NCI-H510A treated with DMSO at 0.1 percent for 48 hours (cell line): ENCODE measurements at places on chromosomes 5 and 9.
A peak's percentile ranks its signal among the peaks of the same experiment; 100 is the strongest.

DNA sequence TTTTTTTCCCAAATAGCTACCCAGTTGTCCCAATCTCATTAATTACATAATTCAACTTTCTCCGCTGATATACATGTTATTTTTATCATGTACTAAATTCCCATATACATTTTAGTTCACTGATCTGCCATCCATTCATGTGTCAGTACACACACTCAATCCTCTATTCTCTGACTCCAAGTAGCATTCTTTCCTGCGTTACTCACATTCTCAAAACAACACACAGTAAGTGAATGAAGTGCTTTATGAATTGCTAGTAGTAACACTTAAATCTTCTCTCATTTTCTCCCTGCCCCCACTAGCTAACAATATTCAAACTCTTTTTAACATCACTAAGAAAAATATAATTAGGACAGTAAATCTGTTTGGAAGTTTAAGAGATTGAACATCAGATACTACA is 8.9 kb downstream of the ZNF366 start:
- DNase-seq, result no peak

DNA sequence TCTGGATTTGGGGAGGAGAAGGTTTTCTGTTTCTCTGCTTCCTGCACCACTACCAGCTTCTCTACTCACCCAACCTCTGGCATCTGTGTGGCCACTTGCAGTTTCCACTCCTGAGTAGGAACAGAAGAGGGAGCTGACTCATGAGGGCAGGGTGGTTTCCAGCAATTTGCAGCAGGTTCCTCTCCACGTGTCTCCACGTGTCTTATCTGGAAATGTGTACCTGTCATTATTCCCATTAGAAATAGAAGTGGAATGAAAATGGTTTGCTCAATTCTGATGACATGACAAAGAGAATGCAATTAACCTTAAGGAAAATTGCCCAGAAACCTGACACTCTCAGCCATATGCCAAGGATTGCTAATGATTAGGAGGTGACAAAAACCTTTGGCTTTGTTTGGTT is 33.0 kb downstream of the EGFLAM start:
- DNase-seq, result no peak

DNA sequence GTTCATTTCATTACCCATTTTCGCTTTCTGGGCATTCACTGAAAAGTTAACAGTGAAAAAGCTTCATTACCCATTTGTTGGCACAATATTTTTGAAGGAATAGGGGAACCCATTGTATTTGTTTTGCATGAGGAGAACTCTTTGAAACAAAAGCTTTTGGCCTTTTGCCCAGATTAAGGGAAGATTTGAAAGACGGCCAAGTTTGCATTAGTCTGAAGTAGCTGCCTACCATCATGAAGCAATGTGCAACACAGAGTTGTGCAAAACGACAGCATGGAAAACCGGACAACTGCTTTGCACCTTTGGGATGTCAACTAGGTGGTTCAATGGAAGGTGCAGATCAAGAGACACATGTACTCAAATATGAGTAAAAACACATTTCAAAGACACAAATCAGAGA is 84.9 kb downstream of the TRPM3 start:
- peak; percentile 40 for DNase-seq

GRCh38 chr9:131651599-131651998 is 88.3 kb downstream of the RAPGEF1 start:
- no peak for DNase-seq

DNA sequence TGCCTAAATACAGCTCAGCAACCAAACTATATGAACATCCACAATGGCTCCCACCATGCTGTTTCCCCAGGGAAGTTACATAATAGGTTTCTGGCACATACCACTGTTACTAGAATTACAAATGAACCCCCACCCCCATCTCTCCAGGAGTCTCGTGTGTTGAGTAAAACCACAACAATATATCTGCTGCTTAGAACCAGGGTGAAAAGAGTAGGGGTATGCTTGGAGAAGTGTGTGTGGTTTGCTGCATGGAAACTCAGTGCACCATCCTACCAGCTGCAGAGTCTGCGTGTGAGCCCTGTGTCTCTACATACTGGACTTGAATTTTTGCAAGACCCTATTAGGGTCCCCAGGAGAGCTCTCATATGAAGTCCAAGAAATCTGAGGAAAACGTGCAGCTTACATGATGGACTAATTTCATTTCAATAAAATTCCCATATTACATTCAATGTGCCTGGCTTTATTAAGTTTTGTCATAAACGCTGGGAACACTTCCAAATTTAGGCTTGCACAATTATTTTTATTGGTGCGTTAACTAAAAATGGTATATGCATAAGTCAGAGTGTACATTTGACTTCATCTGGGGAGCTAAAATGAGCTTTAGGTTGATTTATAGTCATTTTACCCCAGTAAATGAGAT is 104.5 kb upstream of the NFIB start:
- no peak for DNase-seq

- no peak for DNase-seq
These were observed 6.5 kb downstream of the LIX1 start for GRCh38 chr5:97135868-97136267.

DNA sequence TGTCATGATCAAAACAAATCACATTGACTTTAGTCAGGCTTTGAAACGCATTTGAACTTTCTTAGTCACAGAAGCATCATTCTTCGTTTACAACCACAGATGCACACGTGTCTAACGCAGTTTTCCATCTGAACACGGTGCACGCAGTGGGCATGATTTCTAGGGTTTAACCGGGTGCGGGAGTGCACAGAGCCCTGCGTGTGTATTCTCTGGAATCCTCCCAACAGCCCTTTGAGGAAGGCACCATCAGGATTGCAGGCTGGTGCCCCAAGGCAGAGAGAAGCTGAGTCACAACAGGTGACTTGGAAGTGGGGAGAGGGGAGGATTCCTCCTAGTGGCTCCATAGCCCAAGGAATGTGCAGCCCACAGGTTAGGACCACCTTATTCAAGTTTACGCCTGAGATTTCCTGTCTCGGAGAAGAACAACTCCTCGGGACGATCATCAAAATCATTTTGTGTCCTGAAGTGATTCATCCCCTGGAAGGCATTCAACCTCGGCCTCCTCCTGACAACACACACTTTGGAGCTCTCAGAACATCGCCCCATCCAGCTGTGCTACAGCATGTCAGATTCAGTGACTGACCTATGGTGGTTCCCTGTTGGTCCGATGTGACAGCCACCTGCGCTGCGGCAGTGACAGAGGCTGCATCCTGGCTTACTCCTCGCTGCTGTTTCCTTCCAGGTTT is 13.1 kb downstream of the ROPN1L start:
- DNase-seq, result no peak

GRCh38 chr5:68714810-68715209 is 379.0 kb upstream of the SLC30A5 start:
- DNase-seq, result no peak

DNA sequence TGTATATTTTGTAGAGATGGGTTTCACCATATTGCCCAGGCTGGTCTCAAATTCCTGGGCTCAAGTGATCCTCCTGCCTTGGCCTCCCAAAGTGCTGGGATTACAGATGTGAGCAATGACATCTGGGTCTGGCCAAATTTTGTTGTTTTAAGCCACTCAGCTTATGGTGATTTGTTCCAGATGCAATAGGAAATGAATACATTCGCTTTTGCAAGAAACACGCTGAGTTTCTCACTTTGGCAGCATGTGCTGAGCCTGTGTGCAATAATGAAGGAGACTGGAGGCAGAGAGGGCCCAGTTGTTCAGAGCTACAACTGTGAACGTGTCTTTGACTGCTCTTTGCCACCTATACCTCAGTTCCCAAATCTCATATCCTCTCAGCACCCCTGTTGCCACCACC is 56.4 kb downstream of the KIF4B start:
- DNase-seq, result no peak

- no peak for DNase-seq
These were observed 53.8 kb downstream of the GLRA1 start for GRCh38 chr5:151870820-151871219.

GRCh38 chr9:68974901-68975300 is 39.0 kb downstream of the PRKACG start:
- no peak for DNase-seq

DNA sequence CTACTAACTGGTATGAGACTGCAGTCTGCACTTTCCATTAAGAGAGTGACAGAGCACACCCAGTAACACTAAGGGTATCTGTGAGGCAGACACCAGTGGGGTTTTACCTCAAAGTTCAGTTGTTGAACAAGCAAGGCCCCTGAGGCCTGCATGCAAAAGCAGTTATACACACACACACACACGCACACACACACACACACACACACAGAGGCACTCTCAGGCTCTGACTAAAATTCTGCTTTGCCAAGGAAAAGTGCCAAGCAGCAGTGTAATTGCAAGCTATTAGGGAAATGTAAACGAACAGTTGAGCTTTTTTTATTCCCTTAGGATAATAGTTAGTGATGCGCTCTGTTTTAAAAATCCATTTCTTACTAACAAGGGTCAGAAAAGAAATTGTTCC is 377.1 kb downstream of the SPOCK1 start:
- no peak for DNase-seq

- DNase-seq, result no peak
These were observed 88.3 kb downstream of the DROSHA start for GRCh38 chr5:31443572-31443971.

DNA sequence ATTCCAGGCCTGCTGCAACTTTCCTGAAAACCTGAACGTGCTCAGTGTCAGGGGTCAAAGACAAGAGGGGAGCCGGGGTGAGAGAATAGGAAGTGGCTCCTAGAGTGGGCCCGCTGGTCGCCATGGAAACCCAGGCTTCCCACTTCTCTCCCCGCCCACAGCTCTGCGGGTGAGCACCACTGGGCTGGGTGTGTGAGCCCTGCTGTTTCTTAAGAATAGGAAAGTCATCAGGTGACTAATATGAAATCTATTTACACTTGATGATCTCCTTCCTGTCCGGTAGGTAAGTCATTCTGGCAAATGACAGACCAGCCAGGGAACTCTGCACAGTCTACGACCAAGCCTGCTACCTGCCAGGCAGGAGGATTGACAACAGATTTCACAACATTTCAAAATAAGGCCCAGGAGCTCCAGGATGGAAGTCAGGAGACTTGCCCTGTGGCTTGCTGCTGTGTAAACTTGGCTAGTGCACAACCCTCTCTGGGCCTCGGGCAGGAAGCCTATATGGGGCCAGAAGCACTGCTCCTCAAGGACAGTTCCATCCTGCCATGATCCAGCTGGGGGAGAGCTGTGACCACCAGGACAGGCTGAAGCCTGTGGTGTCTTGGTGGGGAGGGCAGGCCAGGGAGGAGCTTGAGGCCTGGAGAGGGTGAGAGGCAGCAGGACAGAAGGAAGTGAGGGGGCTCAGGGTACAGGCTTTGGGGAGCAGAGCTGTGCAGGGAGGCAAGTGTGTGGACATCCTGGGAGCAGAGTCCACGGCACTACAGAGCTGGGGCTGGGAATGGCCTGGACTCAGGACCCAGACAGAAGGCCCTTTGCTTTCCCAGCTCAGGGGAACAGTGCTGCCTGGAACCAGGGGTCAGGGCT is 60.6 kb downstream of the SHB start:
- DNase-seq, result no peak

- no peak for DNase-seq
These were observed 33.7 kb downstream of the USP20 start for GRCh38 chr9:129868872-129869486.

GRCh38 chr9:127971357-127972235 is 9.2 kb downstream of the EEIG1 start:
- DNase-seq, result no peak

- no peak for DNase-seq
These were observed 181.3 kb downstream of the ESM1 start for GRCh38 chr5:54804086-54804485.

GRCh38 chr5:137792303-137792702 is 38.1 kb upstream of the HNRNPA0 start:
- DNase-seq, result no peak

DNA sequence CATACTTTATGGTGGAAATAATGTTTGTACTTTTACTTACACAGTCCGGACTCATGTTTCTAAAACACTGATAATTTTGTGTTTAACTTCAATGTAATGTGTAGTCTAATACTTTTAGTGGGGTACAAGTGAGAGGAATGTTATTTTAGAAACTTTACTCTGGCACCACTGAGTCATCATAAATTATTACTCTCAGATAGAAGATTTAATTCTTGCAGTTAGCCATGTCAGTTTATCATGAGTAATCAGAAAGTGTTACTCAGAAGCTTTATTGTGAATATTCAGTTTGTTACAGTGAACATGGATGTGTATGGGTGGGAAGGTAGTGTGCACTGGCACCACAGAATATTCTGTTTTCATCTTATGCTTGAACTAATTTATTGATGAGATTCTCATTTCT is 20.0 kb downstream of the OGN start:
- DNase-seq, result no peak
